Activated CD8-positive, alpha-beta memory T cell treated with anti-CD3 and anti-CD28 coated beads for 4 hours (primary cell): ENCODE measurements at places on chromosomes 2 and 18.

DNA sequence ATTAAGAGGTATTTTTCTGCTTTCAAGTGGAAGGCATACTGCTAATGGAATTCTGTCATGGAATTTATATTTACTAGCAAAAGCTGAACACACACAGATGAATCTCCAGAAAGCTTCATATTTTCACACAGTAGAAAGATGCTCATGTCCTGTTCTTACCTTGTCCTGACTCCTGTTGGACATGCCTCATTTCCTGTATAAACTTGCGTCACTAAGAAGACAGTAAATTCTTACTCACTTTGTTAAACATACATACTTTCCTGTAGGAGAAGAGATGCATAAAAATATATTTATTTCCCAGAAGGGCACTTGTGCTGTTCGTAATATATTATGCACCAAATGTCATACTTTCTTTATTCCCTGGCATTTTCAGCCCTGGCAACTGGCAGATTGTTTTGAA, 238.3 kb upstream of the RASGRP3 start:
- no peak for DNase-seq

GRCh38 chr2:56297671-56298070, 113.9 kb downstream of the CCDC85A start:
- no peak for DNase-seq

- no peak for DNase-seq
These were observed 10.2 kb downstream of the ZBTB14 start for GRCh38 chr18:5285326-5285725.

DNA sequence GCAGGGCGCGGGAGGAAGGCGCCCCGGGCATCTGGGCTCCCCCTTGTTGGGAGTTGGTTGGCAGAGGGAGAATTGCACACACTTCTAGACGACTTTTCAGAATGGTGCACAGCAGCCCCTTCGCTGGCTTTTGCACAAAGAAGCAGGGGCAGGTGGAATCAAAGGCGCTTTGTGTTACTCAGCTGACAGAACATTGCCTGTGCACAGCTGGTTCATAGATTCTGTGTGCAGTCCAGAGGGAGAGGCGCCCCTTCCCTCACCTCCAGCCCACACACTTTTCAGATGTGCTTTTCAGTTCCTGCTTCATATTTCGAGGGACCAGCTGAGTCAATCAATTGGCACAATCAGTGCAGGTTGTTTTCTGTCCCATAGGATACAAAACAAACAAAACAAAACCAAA, 348.4 kb upstream of the RAB12 start:
- DNase-seq: no peak

DNA sequence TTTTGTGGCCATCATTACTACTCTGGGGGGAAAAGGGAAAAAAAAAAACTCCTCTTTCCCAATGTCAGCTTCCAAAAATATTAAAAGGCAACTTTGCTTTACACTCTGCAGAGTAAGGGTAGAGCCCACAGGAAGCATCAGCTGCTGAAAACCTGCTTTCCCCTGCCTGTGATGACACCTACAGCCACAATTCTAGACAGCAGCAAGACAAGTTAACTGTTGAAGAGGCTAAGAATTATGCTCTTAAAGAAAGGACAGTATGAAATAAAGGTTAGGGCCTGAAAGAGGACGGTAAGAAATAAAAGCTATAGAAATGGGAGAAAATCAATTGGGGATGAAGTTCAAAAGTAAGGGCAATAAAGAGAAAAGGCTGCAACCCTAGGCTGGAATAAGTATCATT, 3.0 kb downstream of the PDE11A start:
- no peak for DNase-seq

DNA sequence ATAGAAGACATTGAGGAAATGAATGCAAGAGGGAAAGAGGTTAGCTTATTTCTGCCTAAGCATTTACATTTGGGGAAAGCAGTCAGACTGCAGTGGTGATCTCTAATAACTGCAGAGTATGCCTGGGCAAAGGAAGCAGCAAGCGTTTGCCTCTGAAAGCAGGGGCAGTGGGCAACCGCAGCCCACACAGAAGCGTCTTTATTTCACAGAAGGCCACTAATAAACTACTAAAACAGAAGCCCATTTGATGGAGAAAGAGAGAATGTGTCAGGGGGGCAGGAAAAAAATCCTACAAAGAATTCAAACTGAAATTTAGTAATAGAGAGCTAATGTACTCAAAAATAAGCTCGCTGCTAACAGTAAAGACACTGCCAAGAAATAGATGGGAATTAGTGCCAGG, 53.1 kb downstream of the LRRTM4 start:
- DNase-seq: no peak

GRCh38 chr2:46885376-46885775, 30.2 kb downstream of the MCFD2 start:
- no peak for DNase-seq

GRCh38 chr18:14921547-14921946, 173.6 kb downstream of the ANKRD30B start:
- DNase-seq: no peak

- DNase-seq: no peak
These were observed 9.2 kb upstream of the CYP26B1 start for GRCh38 chr2:72156872-72157271.

GRCh38 chr2:141523199-141523598, 607.6 kb downstream of the LRP1B start:
- no peak for DNase-seq

DNA sequence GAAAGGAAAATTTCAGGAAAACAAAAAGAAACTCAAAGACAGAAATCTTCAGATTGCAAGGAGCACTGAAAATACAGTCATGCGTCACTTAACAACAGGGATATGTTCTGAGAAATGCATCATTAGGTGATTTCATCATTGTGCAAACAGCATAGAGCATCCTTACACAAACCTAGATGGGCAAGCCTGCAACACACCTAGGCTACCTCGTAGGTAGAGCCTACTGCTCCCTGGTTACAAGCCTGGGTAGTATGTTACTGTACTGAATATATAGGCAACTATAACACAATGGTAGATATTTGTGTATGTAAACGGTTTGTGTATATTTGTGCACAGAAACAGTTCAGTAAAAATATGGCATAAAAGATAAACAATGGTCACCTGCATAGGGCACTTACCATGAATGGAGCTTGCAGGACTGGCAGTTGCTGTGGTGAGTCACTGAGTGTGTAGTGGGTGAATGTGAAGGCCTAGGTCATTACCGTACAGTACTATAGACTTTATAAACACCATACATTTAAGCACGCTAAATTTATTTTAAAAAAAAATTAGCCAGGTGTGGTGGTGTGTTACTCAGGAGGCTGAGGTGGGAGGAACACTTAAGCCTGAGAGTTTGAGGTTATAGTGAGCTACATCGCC, 33.4 kb downstream of the SFXN5 start:
- DNase-seq: no peak

DNA sequence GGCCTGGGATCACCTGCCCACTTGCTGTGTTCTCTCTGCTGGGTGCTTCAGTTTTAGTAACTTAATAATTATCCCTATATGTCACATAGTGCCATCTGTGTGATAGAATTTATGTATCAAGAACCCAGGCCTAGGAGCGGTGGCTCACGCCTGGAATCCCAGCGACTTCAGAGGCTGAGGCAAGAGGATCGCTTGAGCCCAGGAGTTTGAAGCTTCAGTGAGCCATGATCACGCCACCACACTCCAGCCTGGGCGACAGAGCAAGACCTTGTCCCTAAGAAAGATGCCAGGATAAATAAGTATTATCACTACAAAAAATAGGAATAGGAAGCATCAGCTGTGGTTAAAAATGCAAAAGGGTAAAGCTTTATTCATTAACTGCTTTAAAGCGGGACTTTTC, 240.8 kb downstream of the FAM210A start:
- no peak for DNase-seq

DNA sequence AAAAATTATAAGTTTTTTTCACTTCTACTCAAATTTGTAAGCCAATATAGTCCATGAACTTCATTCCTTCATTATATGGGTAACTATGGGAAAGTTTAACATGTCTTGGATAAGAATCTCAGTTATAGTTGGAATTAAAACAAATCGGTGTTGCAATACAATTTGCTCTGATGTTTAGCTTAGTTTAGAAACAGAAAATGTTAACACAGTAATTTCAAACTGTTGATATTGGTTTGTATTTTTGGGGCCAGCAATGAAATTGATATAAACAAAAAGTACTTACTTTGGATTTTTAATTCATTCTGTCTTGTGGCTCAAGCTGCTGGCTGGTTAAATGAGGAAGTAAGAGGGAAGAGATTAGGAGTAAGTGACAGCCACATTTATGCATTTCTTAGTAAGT, 368.5 kb upstream of the NT5C1B start:
- no peak for DNase-seq

- DNase-seq: no peak
These were observed 114.4 kb downstream of the SMAD7 start for GRCh38 chr18:48836231-48836805.

- DNase-seq: no peak
These were observed 1300.1 kb upstream of the ACVR2A start for GRCh38 chr2:146544701-146545100.

DNA sequence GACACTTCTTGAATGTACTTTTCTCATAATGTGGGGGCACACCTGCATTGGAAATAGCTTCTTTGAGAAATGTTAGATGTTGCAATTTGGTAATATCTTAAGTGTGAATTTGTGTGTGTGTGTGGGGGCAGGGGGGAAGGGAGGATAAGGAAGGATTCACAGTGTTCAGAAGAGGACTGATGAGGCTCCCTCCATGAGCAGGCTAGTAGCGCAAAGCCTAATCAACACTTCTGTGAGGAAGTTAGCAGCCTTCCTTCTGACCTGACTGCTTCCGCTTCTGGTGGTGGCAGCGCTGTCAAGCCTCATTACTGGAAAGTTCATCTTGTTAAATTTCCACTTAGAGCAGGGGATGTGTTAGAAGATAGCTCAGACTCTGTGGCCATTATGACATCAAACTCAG, 295.4 kb upstream of the SPRED2 start:
- no peak for DNase-seq

DNA sequence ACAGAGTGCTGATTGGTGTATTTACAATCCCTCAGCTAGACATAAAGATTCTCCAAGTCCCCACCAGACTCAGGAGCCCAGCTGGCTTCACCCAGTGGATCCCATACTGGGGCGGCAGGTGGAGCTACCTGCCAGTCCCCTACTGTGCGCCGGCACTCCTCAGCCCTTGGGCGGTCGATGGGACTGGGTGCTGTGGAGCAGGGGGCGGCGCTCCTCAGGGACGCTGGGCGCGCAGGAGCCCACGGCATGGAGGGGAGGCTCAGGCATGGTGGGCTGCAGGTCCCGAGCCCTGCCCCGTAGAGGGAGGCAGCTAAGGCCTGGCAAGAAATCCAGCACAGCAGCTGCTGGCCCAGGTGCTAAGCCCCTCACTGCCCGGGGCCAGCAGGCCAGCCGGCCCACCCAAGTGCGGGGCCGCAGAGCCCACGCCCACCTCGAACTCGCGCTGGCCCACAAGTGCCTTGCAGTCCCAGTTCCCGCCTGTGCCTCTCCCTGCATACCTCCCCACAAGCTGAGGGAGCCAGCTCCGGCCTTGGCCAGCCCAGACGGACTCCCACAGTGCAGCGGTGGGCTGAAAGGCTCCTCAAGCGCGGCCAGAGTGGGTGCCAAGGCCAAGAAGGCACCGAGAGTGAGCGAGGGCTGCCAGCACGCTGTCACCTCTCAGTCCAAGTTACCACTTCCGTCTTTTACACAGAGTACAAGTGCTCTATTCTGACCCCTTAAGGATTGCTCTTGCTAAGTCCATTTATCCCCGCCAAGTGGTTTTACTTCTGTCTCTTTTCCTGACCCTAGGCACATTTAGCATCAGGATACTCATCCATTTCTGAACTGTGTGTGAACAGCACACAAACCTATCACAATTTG, 1.7 kb upstream of the RPE start:
- DNase-seq: no peak

DNA sequence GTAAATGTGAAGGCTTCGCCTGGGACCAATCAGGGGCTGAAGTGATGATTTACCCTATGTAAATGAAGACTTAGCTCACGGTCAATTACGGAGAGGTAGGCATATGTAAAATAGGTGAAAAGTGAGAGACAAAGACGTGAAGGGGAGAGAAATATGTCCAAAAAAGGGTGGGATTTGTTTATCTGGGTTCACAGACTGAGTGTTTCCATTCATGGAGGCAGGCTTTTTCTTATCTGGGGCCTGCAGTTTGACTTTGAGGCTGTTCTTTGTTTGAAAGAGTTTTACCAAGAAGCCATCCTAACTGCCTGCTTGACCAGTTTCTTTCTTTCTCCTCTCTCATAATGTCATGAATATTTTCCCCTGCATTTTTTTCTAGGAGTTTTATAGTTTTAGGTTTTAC, 202.7 kb downstream of the NYAP2 start:
- DNase-seq: no peak

DNA sequence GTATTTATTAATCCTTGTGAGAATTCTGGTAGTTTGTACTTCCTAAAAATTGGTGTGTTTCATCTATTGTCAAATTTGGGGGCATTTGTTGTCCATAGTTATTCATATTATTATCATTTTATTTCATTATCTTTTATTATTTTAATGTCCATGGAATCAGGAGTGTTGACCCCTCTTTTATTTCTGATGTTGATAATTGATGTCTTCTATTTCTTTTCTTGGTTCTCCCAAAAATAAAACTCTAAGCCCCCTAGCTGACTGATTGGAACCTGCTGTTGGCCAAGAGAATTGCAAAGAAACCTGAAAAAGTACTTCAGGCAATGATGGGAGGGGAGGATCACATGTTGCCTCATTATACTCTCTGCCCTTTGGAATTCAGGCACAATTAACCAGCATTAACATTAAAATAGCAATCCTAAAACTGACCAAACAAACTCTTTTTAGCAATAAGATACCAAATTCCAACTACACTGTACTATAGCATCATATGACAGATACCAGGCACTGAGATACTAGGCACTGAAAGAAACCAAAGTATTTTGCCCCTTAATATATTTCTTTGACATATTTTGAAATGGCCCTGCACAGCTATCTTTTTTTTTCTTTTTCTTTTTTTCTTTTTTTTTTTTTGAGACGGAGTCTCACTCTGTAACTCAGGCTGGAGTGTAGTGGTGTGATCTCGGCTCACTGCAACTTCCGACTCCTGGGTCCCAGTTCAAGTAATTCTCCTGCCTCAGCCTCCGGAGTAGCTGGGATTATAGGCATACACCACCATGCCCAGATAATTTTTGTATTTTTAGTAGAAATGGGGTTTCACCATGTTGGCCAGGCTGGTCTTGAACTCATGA, 1097.2 kb upstream of the CNTNAP5 start:
- no peak for DNase-seq

- no peak for DNase-seq
These were observed 21.2 kb upstream of the LAPTM4A start for GRCh38 chr2:20072436-20073158.

DNA sequence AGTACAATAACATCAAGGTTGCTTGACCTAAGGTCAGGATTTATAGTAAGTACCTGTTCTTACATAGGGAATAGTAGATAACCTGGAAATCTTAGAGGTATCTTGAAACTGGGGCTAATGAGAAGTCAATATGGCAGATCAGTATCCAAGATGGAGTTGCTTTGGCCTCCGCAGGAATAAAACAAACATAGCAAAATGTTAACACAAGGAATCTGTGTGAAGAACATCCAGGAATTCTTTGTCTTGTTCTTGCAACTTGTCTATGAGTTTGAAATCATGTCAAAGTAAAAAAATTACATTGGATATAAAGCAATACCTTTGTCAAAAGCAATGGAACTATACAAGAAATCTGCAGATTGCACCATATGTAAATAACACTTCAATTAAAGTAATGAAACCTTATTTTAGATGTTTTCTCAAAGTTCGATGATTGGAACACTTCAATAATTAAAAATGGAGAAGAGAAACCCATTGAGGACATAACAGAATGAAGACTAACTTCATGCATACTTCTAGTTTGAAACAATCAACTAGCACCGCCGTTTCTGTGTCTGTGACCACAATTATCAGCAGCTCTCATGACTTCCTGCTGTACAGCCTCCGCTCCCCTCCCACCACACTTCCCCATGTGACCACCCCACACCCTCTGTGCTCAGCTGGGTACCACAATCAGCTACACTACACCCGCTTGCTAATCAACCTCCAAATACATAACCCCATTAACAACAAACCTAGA, 27.6 kb downstream of the C2orf76 start:
- DNase-seq: peak; percentile 27
